Stimulated activated CD8-positive, alpha-beta memory T cell treated with anti-CD3 and anti-CD28 coated beads, Interleukin-2, amount 100 ng/mL, for 1 hour (primary cell): ENCODE measurements at places on chromosomes 2 and 18.

DNA sequence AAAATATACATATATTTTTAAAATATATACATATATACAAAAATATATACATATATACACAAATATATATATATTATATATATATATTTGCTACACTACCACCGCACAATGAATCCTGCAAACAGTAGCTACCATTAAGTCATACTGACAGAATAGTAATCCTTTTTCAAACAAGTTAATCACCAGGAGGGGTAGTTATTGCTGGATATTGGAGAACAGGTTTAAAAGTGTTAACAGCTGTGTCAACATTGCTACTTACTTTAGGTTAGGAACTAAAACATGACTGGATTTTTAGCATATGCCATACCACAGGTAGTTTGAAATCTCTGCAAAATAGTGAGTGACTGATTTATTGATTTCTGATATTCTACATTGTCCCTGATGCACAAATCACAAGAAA, 529.1 kb upstream of the CDH7 start:
- no peak for DNase-seq

DNA sequence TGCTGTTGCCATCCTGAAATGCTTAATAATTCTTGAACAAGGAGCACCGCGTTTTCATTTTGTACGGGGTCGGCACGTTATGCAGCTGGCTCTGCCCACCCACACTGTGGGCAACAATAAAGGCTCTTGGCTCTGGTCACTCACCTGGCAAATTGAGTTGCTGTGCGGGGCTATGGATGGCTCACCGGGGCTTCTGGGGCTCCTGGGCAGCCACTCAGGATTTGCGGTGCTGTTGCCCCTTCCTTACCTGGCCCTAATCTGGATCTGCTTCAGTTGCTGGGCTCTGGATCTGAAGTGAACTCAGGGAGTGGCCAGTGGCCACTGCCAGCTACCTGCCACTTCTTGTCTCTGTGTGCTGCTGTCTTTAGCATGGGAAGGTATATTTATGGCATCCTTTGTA, 22.7 kb downstream of the RHOB start:
- no peak for DNase-seq

GRCh38 chr18:32669549-32670165, 103.2 kb downstream of the KLHL14 start:
- no peak for DNase-seq

DNA sequence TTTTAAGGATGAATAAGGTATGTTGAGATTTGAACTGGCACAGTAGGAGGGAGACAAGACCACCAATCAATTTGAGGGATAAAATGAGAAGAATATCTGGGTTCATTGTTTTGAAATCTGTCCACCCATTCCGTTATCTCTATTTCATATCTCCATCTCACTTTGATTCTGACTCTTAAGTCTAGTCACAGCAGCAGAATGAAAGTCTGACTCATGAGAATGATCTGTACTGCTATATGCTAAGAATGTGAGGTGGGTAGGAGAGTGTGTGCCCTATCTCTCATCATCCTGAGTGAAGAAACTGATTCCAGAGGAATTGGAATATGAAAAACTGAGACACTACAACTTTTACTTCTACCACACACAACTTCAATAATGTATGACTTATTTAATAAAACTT, 1994.5 kb upstream of the PIK3C3 start:
- DNase-seq, result no peak

DNA sequence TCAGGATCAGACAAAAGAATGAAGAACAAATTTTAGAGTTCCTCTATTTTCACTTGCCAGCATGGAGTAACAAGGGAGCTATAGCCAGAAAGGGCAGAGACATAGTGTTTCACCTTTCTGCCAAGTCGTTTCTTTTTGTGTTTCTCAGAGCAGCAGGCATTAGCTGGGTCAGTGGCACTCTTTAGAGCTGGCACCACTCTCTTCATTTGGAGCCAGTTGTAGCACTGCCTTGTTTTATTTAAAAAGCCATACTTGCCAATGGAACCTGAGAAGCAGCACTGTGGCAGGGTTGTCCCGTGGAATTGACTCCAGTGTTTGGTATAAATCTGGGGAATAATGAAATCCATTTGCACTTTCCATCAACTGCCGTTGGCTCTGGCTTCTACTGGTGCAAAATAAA, 64.0 kb downstream of the LRRTM4 start:
- DNase-seq, result no peak

GRCh38 chr2:25273985-25274535, 67.7 kb downstream of the DNMT3A start:
- no peak for DNase-seq

DNA sequence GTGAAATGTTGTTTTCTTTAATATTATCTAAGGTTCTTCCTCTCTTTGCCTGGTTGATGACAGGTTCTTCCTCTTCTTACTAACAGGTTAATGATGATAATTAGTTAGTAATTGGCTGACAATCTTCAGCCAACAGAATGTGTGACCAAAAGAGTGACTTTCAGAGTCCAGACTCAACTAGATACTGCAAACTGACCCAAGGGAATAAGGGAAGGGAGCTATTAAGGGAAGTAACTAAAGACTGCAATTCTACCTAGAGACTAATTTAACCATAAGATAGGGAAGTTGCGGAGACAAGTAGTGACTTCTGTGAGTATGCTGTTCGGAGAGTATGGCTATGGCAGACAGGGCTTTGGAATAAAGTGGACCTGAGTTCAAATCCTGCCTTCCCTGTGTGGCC, 127.3 kb upstream of the TACR1 start:
- DNase-seq, result no peak

GRCh38 chr18:59049721-59050660, 89.7 kb upstream of the SEC11C start:
- no peak for DNase-seq

DNA sequence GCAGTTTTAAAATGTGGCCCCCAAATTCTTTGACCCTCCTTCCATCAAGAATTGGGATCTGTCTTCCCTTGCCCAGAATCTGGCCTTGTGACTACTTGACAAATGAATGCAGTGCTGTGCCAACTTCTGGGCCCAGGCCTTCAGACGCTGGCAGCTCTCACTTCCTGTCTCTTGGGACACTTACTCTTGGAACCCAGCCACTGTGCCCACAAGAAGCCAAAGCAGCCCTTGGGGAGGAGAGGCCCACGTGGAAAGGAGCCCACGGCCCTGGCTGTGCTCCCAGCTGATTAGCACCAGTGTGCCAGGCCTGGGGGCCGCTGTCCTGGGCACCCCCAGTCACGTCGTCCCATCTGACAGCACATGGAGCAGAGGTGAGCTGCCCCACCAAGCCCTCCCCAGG, 56.6 kb downstream of the RPL37A start:
- no peak for DNase-seq

DNA sequence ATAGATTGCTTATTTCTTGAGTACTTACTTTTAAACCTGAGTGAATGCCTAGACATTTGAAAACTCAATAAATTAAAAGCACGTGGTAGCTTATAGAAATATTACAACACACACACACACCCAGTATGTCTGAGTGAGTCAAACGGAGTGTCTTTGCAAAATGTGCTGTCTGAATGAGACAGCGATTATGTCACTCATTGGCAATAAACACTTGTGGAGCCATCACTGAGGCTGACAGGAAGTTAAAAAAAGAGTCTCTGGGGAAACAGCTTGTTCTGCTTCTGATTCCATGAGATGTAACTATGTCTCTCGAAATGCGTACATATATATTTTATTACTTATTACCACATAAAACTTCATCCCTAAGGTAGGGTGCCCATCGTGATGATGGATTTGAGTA, 22.3 kb upstream of the VPS4B start:
- DNase-seq, result no peak

GRCh38 chr2:114044985-114045384, 155.1 kb downstream of the ACTR3 start:
- no peak for DNase-seq

- no peak for DNase-seq
These were observed 40.0 kb upstream of the LAPTM4A start for GRCh38 chr2:20091305-20091991.

- no peak for DNase-seq
These were observed 807.0 kb downstream of the SLC4A3 start for GRCh38 chr2:220434385-220434784.

GRCh38 chr2:113755835-113756354, 547 bp downstream of the SLC35F5 start:
- DNase-seq, result peak; percentile 25

DNA sequence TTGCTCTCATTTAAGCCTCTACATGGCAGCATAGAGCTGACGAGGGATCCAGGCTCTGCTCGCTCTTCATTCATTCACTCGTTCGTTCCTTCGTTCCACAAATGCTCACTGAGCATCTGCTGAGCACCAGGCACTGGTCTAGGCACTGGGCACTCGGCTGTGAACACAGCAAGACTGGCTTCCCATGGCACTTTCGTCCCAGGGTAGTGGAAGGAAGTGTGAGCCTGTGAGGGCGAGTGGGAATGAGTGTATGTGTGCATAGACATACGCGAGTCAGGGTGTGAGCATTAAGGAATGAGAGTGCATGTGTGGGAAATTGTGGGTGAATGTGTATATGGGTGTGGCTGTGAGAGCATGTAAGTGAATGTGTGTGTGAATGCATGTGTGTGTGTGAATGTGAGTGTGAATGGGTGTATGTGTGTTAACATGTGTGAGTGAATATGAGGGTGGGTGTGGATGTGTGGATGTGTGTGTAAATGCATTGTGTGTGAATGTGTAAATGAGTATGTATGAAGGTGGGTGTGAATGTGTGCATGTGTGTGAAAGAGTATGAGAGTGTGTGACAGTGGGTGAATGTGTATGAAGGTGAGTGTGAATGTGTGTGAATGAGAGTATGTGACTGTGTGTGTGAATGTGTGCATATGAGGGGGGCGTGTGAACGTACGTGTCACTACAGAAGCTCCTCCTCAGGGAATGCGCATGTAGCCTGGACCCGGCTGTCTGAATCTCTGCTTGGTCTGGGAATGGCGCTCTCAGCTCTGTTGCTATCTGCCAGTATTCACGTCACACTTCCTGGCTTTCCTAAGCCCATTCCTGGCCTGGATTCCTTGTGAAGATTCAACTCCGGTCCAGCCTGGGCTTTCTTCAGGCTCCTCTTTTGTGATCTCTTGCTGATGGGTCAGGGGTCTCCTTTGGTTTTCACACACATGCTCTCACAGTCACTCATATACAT, 28.8 kb downstream of the SNORC start:
- DNase-seq, result no peak

DNA sequence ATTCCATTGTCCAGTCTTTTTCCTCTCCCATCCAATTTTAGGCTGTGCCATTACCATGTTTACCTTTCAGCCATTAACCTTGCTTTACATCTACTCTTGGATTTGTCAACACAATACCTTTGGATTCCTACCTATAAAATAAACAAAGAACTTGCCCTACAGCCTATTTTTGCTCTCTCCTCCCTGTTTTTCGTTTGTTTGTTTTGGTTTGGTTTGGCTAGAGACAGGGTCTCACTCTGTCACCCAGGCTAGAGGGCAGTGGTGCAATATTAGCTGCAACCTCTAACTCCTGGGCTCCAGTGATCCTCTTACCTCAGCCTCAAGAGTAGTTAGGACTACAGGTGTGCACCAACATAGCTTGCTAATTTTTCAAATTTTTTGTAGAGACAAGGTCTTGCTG, 76.1 kb downstream of the SP100 start:
- no peak for DNase-seq

DNA sequence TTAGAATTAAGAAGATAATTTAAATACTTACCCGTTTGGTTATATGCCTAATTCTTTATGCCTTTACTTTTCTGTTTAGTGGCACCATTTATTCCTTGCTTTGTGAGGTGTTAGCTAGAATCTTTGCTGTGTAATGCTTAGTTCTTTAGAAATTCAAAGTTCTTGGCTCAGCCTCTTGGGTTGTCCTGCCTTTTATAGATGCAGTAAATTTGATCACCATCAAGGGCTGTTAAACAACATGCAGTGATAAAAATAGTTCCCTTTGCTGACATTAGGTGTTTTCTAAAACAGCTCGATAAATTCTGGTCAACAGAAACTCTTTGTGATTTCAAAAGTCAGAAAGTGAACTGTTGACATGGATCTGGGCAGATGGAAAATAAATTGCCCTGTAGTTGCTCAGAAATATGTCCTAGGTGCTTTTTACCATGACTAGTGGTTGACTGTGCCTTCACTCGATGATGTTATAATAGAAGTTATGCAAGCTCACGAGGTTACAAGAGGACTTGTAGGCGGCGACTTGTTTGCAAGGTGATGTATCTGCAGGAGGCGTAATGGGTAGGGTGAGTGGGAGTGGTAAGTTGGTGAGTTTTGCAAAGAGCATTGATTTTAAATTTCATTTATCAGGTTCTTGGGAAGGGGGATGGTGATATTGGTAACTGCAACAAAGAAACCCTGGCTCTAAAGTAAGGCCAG, 52.1 kb downstream of the LRRTM1 start:
- DNase-seq, result no peak

DNA sequence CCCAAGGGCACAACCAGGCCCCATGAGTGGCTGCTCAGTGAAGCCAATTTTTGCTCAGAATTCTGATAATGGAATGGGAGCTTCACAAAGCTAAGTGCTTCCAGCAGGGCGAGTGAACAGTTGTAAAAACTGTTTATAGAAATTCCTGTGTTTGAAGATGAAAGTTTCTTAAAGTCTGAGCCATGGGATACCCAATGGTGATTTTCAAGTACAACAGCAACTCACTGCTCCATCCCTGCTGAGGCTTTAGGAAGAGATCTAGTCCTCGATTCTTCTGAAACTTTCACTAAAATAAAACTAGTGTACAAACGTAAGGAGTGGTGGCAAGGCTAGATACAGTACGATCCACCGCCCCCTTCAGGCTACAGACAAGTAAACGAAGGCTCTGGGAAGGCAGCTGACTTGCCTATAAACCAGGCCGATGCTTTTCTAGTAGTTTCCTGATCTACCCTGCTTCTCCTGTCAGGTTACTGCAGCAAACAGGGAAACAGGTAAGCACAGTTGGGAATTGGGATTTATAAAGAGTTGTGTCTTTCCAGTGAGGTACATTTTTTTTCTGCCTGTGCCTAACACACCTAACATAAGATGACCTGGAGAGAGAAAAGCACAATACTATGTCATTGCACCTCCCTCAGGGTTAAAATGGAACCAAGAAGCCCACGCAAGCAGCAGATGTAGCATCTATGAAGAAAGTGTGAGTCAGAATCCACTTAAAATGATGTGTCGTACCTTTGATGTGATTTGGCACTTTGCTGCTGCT, 108.7 kb downstream of the UXS1 start:
- no peak for DNase-seq

DNA sequence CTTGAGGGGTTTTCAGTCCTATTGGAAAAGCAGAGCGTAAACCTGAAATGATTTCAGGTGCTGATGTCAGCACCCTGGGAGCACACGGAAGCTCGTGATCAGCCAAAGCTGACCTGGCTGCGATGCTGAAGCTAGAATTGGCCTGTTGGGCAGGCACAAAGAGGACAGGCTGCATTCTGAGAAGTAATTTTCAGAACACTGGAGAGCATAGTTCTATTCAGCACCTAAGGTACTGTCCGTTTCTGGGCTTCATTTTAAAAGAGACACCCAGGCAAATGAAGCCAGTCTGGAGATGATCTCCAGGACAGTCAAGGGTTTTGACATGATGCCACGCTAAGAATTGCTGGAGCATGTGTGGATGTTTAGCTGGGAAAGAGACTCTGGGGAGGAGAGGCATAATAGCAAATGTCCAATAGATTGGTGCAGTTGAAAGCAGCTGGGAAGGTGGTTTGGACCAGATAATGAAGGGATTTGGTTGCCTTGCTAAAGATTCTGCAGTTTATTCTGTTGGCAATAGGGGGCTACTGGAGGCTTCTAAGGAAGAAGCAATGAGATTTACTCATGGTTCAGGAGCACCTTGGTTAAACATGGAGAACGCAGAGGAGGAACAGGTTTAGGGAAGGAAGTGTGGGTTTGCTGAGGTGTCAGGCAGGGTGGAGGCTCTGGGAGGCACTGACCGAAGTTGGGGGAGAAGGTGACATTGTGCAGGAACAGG, 86.6 kb downstream of the ACOXL start:
- no peak for DNase-seq
